Myocyte (in vitro differentiated cells): ENCODE measurements at places on chromosomes 12 and 14.

GRCh38 chr12:108712165-108712924, 19.0 kb downstream of the CORO1C start:
- DNase-seq: no peak

DNA sequence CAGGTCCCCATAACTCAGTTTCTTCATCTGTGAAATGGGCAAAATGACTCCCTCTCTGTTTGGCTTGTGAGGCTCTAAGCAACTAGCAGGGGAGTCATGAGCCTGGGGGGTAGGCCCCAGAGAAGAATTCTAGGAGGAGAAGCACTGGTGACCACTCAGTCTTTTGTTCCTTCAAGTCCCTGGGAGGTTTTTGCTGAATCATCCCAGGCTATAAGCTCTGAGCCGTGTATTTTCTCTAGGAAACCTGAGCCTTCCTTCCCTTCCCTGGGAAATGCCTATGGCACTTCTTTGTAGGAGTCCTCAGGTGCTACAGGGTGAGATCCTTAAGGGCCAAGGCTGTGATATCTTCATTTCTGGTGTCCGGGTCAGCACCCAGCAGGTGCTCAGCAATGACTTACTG, 4.5 kb downstream of the RPH3A start:
- DNase-seq: no peak

DNA sequence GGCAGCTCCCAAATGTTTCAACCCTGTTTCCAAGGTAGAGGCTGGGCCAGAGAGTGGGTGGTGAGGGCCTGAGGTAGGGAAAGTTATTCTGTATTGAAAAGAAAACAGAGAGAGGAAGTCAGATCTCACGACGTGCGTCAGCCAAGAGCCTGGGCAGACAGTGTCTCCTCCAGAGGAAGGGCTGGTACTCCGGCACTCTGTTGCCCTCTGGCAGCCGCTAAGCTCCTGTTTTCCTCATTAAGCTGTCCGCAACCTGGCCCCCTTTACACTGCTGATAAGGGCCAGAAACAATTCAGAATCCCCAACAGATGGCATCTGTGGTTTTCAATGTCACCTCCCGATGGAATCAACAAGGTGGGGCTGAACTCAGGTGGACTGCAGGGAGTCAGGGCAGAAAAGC, 26.0 kb upstream of the LTBP2 start:
- DNase-seq: no peak

GRCh38 chr14:33857650-33858049, 93.2 kb downstream of the EGLN3 start:
- DNase-seq: no peak

GRCh38 chr12:129413295-129413694, 490.5 kb downstream of the TMEM132D start:
- no peak for DNase-seq

- peak; percentile 26 for DNase-seq
These were observed 69.7 kb downstream of the RFLNA start for GRCh38 chr12:124364543-124364942.

GRCh38 chr14:61451891-61452400, 130.6 kb downstream of the PRKCH start:
- DNase-seq: no peak

DNA sequence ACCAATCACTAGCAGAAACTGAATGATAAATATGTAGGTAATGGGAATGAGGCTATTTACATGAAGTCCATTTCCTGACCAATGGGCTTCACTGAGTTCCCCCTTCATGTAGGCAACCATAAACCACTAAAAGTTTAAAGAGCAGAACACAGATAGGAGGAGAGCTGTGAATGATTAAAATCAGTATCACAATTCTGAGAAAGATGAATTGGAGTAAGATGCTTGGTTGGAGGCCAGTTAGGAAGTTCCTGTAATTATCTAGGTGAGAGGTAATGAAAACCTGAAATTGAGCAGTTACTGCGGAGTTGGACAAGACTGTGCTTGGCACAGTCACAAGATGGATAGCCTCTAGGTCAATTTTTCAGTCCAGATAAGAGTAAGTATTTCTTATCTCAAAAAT, 56.6 kb downstream of the GALNT4 start:
- no peak for DNase-seq

DNA sequence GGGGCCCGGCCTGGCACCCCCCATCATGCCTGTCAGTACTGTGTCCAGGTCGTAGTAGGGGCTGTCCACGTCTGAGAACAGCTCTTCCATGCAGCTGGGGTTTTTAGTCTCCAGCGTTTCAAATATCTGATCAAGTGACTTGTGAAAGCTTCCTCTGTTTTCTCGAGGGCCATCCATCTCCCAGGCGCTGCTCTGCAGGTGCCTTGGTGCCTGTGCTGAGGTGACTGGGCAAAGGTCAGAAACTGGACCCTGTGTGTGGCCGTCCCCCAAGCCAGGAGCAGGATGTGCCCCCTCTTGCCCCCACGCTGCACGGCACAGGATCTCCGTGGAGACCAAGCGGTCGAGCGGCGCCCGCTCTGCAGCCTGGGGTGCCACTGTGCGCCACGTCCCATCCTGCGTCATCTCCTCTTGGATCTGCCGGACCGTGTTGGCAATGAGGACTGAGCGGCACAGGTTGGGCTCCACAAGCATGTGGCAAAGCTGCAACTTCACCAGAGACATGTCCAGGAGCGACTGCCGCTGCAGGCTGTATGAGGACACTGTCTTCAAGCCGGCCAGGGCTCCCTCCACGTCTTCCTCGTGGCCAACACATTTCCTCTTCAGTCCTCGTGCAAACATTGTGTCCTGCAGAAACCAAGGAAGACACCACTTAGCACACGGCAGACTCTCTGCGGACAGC, 9.4 kb downstream of the CDCA4 start:
- no peak for DNase-seq

GRCh38 chr14:23172096-23172495, 11.4 kb downstream of the SLC7A8 start:
- no peak for DNase-seq

GRCh38 chr12:953776-954175, 4.3 kb upstream of the RAD52 start:
- no peak for DNase-seq

GRCh38 chr12:5203274-5203673, 159.6 kb downstream of the KCNA5 start:
- DNase-seq: no peak

GRCh38 chr14:73235531-73236155, 1.7 kb upstream of the PAPLN start:
- no peak for DNase-seq

- DNase-seq: no peak
These were observed 15.4 kb downstream of the DGLUCY start for GRCh38 chr14:91129261-91129660.

DNA sequence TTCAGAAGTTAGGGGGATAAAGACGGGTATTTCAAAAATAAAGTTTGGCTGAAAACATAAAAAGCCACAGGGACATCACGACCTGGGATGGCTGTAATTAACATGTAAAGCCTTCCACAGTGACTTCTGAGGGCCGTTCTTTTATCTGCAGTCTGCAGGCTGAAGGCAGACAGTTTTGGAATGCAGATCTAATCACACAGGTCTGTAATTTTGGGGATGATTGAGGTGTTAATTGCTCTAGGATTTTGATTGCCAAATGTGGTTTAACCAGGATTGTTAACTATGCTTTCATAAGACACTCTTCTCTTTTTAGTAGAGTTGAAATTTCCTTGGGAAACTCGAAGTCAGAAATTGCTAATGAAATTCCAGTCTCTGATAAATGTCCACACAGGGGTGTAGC, 355.5 kb downstream of the ATP23 start:
- DNase-seq: no peak

GRCh38 chr12:58720421-58720820, 199.9 kb downstream of the LRIG3 start:
- no peak for DNase-seq

GRCh38 chr12:64639466-64639865, 29.2 kb downstream of the RASSF3 start:
- no peak for DNase-seq

GRCh38 chr12:85182699-85183098, 97.3 kb upstream of the ALX1 start:
- DNase-seq: peak; percentile 0

GRCh38 chr12:7175493-7175892, 14.0 kb upstream of the PEX5 start:
- DNase-seq: no peak

GRCh38 chr12:12901158-12901791, 9.9 kb downstream of the GPRC5A start:
- DNase-seq: peak; percentile 66

GRCh38 chr12:109723311-109723881, 9.8 kb downstream of the FAM222A start:
- DNase-seq: no peak

GRCh38 chr12:69661386-69661785, 37.7 kb downstream of the BEST3 start:
- no peak for DNase-seq

DNA sequence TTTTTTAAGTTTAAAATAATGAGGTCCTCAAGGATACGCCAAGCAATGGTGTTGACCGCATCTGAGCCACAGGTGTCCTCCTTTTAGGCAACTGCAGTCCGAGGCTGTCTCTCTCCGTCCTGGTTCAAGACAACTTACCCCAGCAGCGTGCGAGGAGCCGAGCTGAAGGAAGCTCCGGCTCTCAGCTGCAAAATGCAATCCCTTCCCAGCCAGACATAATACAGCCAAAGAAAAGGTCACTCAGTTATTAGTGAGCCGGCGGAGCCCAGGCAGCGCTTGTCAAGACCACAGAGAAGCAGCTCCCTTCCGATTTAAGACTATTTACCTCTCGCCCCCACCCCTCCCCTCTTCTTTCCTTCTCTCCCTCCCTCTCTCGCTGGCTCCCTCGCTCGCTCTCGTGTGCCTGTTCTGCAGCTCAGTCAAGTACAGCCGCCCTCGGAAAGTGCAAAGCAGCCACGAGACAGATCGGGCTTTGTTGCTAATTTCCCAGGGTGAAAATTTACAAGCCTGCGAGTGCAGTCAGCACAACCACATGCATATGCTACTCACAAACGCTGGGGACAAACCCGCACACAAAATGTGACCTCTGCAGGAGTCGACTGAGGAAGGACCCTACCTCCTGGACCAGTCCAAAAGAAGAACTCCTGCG, 363 bp upstream of the LMO3 start:
- peak; percentile 81 for DNase-seq

GRCh38 chr12:75995691-75996090, 35.9 kb downstream of the PHLDA1 start:
- no peak for DNase-seq

DNA sequence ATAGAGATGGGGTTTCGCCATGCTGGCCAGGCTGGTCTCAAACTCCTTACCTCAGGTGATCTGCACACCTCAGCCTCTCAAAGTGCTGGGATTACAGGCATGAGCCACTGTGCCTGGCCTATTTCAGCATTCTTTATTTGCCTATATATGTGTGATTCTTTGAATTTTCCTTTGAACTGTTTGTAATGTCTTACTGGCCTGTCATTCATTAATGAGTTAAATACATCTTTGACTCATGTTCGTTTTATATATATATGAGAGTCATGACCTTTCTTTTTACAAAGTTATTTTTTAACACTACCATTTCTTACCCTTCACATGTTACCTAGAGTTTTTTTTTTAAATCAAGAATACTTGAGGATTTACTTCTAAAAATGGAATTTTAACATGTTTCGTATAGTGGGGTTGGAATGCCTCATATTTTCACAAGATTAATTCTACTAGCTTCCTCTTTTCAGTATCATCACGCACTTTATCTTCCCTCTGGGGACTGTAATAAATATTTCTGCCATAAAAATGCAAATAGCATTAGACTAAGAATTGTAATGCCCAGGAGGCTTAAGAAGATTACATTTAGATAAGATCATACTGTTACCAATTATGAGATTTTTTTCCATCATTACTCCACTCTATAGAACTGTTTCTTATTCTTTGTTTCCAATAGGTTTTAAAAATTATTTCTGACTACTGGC, 66.7 kb downstream of the NTN4 start:
- no peak for DNase-seq

DNA sequence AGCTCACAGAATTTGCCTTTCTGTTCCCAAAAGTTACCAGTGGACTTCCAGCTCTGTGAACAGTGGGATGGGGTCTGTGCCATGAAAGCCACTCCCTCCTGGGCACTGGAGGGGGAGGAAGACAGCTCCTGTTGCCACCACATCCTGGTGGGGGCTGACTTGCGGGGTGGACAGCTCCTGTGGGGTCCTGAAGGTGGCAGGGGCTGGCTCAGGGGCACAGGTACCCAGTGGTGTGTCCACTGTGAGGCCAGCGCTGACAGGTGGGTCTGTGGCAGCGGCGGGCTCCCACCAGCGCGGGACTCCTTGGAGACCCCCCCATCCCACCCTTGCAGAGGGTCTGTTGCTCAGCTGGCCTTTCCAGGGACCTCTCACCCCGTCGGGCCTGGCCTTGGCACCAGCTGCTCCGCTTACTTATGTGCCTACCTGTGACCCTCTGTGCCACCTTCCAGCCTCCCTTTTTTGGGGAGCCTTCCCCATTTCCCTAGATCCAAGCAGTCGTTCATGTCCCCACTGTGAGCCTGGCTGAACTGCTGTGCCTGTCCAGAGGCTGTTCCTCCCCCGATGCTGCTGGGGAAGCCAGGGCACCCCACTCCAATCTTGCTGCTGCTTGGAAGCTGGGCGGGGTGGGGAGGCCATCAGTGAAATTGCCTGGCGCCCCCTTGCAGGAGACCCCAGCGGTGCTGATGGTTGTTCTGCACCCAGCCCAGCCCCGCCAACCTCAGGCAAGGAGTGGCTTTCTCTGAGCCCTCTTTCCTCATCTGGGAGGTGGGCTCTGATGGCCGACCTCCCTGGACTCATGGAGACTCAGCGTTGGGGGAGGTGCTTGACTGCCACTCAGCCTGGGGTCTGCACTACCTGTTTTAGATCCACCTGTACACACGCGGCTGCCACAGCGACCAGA, 2.2 kb downstream of the TEDC1 start:
- DNase-seq: no peak

DNA sequence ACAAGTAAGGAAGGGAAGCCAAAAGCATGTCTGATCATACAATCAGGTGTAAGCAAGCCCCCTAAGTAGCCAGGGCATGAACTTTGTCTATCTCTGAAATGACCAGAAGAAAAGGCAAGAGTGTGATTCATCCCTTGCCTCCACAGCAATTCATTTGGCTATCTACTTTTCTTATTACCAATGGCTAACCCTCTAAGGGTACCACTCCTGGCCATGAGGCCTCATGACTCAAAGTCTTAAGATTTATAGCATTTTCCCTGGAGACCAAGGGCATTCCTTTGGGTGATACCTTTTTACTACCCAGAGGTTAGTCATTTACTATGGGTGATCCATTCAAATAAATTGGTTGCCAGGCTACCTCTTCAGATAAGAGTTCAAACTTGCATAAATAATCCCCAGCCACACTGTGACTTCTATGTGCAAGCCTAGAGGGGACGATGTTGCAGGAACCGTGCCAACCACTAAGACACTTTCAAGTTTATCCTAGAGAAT, 1.5 kb upstream of the LGALS3 start:
- no peak for DNase-seq

DNA sequence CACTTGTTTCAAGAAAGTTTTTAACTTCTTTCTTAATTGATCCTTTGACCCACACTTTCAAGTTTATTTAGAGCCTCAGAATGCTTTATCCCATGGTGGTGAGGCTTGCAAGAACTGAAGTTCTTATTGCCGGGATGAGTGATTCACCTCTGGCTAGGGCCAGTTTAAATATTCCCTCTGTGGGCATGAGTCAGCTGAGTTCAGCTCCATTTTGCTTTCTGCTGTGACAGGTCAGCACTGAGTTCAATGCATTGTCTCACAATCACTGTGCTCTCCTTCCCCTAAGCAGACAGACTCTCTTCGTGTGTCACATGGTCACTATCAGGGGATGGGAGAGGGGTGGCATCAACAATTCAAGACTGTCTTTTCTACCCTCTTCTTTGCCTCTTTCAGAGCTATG, 514.6 kb upstream of the FBXO33 start:
- no peak for DNase-seq

- peak; percentile 17 for DNase-seq
These were observed 168.6 kb downstream of the PRKCH start for GRCh38 chr14:61489932-61490331.

GRCh38 chr14:91419044-91419397, 1.4 kb upstream of the CCDC88C start:
- DNase-seq: no peak
